ENCODE measurements at places on chromosomes 6 and 20.

GRCh38 chr20:8005033-8005432, 14.5 kb downstream of the TMX4 start:
- DNase-seq = no peak

GRCh38 chr20:34495307-34495706, 20.9 kb upstream of the DYNLRB1 start:
- no peak for DNase-seq

DNA sequence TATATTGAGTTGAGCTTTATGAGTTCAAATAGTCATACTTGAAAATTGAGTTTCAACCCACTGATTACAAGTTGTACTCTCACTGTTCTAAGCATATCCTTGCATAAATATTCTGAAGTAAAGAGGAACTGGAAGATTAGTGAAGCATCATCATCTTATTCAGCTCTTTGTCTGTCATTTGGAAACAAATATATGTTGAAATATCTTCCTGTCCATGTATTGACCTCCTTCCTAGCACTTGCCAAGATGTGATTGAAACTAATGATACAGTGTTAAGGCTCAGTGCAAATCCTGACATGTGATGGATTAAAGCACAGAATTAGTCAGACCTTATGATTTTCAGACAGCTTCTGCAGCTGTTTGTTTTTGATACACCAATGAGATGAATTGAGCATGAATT, 434.3 kb downstream of the TBC1D32 start:
- DNase-seq = no peak

DNA sequence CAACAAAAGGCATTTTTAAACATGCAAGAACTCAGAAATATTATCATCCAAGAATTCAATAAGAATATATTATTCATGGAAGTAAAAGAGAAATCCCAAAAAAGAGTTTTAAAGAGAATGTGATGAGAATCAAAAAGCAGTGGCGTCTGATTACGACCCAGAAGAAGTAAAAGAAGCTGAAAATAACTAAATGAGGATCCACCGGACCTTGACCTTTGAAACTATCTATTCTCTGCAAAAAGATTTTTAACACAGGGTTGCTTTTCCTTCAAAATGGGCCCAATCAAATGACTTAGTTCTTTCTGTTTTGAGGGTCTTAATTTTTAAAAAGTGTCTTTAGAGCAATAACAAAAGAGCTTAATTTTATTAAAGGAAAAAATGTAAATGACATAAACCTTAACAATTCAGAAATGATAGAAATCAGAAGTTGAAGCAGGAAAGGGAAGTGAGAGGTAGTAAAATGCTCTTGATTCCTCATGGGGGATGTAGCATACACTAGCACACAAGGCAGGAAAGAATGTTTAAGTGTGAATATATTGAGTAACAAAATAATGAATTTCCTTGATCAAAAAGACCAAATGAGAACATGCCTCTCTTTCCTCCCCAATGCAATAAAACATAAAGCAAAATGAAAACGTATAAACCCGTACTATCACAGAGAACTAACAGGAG, 223.1 kb upstream of the PRDM1 start:
- DNase-seq = no peak

DNA sequence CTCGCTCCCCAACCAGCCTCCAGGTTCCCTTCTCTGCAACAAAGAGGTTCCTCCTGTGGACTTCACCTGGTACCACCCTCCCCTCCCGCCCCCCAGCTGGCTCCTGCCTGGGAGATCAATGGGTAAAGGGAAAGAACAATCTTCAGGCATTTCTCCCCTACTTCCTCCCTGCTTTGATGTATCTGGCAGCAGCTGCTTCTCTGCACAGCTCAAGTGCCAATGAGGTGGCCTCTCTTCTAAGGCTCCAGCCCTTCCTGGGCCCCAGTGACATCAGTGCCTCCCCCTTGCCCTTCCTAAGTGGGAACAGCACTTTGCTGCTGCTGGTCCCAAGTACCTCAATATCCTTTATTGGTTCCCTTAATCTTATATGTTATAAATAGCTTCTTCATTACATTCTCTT, 23.5 kb downstream of the MOCS1 start:
- DNase-seq = no peak

GRCh38 chr6:114450631-114451030, 107.8 kb upstream of the HS3ST5 start:
- DNase-seq = no peak

DNA sequence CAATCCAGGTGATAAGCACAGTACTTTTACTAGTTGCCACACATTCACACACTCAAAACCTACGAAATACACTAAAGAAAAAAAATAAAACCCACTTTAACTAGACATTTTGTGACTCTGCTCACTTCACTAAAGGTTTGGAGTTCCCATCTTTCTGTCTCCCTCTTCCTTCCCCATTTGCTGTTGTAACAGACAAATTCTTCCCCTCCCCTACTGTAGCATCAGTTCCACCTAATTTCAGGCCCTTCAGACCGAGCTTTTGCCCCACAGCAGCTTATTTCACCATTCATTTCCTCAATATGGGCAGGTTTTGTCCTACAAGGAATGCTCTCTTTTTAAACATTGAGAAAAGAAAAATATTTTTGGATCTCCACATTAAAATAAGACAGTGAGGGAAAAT, 31.3 kb upstream of the MRAP2 start:
- DNase-seq = no peak

GRCh38 chr20:57851796-57852195, 142.0 kb upstream of the PMEPA1 start:
- no peak for DNase-seq

DNA sequence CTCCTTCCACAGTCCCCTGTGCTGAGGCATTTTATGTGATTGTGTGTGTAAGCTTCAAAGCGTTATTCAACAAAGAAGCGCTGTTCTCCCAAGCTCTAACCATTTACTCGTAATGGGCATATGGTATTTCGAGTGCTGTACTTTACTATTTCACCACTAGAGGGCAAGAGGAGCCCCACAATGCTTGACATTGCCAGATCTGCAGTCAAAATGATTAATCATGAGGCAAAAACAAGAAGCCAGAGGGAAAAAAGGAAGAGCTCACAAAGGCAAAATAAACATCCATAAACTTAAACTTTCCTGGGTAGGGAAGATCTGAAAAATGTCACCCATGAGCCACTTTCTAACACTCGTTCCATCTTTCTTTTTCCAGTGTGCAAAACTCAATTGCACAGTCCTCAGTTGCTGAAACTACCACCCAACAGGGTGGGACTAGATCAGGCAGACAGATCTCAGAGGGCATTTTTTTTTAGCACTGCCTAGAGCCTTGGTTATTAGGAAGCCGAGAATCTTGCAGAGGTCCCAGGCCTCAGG, 215.0 kb upstream of the PLCB4 start:
- no peak for DNase-seq

DNA sequence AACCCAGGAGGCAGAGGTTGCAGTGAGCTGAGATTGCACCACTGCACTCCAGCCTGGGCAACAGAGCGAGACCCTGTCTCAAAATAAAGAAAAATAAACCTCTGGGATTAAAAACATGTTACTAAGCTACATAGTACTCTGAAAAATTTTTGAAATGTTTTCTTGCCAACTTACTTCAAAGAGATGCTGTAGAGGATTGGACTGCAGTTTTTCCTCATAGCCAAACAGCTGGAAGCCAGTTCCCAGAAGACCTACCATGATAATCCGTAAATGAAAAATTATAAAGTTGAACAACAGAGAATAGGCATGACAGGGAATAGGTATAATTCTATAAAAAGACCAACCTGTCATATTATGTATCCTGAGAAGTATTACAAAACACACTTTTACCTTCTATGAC, 48.0 kb downstream of the RARS2 start:
- DNase-seq = no peak

Measured in stimulated activated CD8-positive, alpha-beta memory T cell treated with anti-CD3 and anti-CD28 coated beads, Interleukin-15, amount 100 ng/mL, for 4 hours (primary cell).